ENCODE measurements at places on chromosomes 1 and 21.

DNA sequence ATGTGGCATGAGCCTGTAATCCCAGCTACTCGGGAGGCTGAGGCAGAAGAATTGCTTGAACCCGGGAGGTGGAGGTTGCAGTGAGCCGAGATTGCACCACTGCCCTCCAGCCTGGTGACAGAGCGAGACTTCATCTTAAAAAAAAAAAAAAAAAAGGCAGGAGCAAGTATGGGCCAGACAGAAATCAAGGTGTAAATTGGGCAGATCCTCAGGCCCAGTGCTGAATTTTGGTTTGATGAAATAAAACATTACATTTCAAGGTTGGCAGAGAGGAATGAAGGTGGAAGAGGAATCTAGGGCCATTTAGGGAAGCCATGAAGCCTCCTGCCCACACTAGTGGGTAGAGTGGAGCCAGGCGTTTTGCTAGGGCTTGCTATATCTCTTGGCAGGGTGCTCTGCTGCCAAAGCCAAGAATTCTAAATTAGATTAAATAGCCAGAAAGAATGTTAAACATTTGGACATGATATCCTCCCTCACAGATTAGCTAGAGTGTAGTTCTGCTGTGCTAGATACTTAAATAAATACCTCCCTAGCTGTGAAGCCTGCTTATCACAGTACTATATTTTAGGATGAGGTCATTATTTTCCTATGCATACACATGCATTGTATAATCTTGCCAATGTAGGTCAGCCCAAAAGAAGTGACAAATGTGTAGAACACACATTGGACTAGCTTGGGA, 16.6 kb upstream of the LGALS8 start:
- peak; percentile 63 for DNase-seq

DNA sequence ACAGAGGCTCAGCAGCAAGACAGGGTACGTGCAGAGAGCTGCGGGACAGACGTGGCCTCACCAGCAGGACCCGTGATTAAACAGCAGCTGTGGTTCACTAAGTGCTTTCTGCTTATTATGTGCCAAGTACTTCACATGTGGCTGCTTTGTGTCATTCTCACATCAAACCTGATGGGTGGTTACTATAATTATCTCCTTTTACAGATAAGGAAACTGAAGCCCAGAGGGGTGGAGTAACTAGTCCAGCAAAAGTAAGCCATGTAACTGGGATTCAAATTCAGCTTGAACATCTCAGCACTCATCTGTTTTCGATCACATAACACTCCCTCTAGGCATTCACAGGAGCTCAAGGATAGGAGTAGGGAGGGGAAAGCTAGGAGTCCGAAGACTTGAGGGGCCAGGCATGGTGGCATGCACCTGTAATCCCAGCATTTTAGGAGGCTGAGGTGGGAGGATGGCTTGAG, 50.8 kb upstream of the CLIC4 start:
- peak; percentile 58 for DNase-seq

DNA sequence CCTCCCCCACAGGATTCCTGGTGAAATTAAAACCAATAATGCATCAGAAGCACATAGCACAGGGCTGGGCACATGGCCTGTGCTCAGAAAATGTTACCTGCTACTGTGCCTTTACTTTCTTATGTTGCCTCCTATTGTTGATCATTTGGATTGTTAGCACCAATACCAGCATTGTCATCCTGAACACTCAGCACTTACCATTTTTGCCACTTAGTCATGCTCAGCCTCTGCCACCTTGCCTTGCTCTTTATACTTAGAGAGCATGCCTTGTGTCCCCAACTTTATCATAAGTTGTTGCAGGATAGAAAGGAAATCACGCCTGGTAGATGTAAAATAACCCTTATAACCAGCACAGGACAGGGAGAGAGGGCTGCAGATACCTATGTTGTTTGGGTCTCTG, 361.0 kb upstream of the RUNX1 start:
- DNase-seq, result no peak

DNA sequence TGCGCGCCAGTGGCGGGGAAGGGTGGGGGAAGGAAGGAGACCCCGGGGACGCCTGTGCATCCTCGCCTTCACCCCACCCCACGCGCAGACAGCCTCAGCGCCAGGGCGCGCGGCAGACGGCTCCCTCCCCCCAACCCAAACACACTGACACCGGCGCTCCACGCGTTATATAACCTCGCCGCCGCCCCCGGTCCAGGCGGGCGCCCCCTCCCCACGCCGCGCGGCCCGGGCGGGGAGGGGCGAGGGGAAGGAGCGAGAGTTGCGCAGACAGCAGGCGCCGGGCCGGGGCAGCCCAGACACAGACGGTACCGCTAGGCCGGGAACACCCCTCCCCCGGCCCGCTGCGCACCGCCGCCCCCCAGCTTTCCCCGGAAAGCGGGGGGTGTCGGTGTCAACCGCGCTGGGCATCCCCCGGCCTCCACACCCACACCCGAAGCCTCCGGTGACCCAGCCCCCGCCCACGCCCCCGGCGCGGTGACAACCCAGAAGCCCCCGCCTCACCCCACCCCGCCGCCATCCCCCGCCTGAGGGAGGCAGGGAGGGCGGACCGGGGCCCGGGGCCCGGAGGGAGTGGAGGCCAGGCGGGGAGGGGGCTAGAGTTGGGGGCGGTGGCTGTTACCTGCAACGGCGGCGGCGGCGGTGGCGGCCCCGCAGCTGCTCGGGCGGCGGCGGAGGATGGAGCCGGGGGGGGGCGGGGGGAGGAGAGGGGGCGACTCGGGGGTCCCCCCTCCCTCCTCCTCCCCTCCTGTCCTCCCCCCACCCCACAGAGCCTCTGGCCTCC, 432 bp downstream of the AKT3 start:
- DNase-seq, result peak; percentile 39

- no peak for DNase-seq
These were observed 984.4 kb upstream of the NCAM2 start for GRCh38 chr21:20013851-20014250.

- no peak for DNase-seq
These were observed 24.3 kb upstream of the IKBKE start for GRCh38 chr1:206445911-206446356.

DNA sequence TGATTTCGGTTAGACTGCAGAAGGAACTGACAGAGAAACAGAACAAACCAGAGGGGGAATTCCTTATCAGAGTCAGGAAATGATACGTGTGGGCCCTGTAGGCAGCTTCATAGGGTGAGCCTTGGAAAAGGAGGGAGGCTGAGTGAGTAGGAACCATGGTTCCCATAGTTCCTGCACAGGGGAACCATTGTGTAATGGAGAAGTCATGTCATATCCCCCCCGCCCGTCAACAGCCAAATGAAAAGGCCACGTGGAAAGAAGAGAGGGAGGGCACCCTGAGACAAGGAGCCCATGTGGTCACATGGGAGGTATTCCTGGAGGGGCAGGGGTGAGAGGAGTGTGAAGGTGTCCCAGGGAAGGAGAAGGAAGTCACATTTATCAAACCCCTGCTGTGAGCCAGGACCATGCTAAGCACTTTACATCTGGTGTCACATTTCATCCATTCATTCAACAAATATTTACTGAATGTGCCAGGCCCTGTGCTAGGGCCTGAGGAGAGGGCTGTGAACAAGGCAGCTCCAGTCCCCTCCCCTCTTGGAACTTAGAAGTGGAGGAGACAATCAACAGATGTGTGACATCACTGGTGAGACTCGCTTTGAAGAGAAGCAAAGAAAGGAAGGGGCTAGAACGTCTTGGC, 15.7 kb upstream of the FGR start:
- peak; percentile 71 for DNase-seq

- no peak for DNase-seq
These were observed 997 bp upstream of the PTPN7 start for GRCh38 chr1:202161151-202162046.

GRCh38 chr1:161884475-161884874, 118.4 kb downstream of the ATF6 start:
- no peak for DNase-seq

GRCh38 chr1:98104289-98104688, 183.5 kb upstream of the DPYD start:
- DNase-seq, result peak; percentile 27

GRCh38 chr21:45513003-45513717, 29.1 kb downstream of the SLC19A1 start:
- no peak for DNase-seq

GRCh38 chr1:161092621-161093028, 3.3 kb upstream of the NECTIN4 start:
- DNase-seq, result no peak

DNA sequence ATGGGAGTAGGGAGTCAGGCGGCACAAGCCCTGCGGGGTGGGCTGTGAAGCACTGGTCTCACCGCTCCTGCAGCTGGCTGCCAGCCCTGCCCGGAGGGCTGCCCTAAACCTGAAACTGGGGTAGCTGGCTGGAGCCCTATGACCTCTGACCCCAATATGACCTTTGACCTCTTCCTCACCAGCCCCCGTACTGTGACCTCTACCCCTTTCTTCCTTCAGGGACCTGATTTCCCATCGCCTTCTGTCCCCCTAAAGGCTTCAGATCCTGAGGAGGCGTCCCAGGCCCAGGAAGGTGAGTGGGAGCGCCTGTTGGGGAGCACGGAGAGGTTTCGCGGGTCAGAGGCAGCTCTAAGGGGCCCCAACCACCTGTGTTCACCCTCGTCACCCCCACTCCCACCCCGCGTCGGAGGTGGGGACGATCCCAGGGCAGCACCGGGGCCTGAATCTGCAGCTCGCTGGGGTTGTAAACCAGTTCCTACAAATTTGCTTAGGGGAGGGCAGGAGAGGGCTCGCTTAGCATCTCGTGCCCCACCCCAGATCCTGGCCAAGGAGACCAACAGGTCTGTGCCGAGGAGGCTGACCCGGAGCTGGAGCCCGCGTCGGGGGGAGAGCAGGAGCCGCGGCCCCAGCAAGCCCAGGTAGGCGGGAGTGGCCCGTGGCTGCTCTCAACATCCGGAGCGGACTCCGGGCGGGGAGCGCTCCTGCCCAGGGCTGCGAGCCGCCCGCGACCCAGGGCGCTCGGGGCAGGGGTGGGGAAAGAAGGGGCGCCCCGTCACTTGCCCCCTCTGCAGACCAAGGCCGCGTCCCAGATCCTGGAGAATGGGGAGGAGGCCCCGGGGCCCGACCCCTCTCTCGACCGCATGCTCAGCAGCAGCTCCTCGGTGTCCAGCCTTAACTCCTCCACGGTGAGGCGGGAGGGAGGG, 7.3 kb downstream of the SYTL1 start:
- DNase-seq, result peak; percentile 78

DNA sequence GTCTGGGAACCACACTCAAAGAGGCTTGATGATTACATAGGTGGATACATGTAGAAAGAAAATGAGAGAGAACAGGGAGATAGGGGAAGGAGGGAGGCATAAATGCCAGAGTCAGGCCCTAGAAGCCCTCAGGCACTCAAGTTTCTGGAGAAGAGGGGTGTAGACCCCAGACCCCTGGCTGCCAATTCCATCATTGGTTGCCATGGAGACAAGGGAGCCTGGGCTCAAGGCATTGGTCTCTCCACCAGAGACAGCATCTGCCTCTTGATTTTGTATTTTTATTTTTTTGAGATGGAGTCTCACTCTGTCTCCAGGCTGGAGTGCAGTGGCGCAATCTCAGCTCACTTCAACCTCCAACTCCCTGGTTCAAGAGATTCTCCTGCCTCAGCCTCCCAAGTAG, 114.3 kb upstream of the GRIK3 start:
- DNase-seq, result no peak

DNA sequence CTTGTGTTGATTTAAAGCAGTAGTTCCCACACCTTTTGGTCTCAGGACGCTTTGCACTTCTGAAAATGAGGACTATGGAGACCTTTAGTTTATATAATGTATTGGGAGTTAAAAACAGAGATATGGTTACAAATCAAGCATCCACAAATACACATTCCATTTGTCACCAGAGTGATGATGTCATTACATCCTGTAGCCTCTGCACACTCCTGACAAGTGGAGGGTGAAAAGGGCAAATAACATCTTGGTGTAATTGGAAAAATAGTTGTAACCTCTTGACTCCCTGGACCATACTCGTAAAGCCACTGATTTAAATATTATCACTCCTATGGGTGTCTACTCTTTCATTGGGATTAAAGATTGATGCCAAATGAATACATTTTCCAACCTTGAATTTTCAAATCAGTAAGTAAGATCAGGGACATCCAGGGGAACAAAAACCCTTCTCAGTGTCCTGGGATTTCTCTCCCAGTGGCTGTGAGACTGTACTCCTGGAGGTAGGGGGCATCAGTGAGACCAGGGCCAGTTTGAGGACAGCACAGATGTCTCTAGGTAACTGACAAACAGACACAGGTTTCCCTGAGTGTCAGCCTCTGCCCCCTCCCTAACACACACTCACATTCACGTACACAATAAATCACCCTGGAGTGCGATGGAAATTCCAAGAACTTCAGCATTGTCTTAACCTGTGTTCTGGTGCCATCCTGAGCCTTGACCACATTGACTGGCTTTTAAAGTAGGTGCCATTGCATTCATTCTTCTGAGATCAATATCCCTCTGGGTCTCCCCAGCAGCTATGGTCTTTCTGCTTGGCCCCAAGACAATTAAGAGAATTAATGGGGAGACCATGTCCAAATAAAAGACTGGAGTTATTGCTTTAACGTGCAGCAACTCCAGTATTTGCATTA, 63.0 kb downstream of the NR5A2 start:
- peak; percentile 16 for DNase-seq

GRCh38 chr21:33670076-33670978, 28.0 kb downstream of the ITSN1 start:
- no peak for DNase-seq

DNA sequence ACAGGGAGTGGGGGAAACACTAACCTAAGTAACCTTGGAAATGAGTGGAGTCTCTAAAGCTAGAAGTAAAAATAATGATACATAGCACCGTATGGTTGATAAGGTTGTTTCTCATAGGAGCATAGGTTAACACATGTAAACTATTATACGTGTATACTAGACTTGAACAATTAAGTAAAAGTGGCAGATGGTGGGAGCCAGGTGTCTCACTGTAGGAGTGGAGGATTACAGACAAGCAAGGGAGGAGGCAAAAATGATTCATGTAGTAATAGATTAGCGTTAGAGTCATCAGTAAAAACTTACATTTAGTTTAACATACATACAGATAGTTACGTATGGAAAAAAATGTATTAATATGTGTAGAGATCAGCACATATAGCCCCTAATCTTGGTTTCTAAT, 138.4 kb upstream of the DSCAM start:
- no peak for DNase-seq

GRCh38 chr1:68442822-68443556, 6.8 kb downstream of the RPE65 start:
- peak; percentile 68 for DNase-seq

All from Daoy (cell line).